ENCODE measurements at places on chromosomes 1 and 21.

GRCh38 chr21:21114461-21114860, 116.3 kb downstream of the NCAM2 start:
- no peak for DNase-seq

GRCh38 chr1:36349241-36349671, 25.8 kb upstream of the EVA1B start:
- peak; percentile 58 for DNase-seq

- no peak for DNase-seq
Observed at GRCh38 chr1:221454096-221454495, 287.8 kb downstream of the DUSP10 start.

DNA sequence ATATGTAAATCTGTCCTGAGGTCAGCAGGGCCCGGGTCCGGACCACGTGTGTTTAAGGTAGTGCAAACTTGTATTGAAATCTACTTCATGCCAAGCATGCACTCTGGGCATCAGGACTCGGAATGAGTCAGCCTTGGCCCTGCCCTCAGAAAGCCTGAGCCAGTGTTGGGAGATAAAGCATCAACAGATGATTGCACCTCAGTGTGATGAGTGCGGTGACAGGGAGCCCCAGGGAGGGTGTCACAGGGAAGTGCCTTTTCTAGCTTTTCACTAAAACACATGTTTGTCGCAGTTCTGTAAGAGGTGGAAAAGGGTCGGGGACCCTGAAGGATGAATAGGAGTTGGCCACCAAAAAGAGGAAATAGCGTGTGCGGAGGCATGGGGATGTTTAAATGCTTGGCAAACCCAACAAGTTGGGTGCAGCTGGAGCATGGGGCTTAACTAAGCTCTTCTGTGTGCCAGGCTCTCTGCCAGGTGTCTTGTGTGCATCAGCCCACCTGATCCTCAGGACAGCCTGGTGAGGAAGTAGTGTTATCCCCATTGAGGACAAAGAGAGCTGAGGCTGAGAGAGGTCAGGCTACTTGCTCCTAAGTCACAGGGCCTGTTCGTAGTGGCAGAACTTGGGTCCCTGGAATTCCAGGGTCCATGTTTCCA, 48.2 kb upstream of the EPB41 start:
- DNase-seq = no peak

GRCh38 chr1:233237647-233238046, 57.9 kb downstream of the PCNX2 start:
- no peak for DNase-seq

- no peak for DNase-seq
Observed at GRCh38 chr1:62282909-62283755, 36.1 kb downstream of the KANK4 start.

DNA sequence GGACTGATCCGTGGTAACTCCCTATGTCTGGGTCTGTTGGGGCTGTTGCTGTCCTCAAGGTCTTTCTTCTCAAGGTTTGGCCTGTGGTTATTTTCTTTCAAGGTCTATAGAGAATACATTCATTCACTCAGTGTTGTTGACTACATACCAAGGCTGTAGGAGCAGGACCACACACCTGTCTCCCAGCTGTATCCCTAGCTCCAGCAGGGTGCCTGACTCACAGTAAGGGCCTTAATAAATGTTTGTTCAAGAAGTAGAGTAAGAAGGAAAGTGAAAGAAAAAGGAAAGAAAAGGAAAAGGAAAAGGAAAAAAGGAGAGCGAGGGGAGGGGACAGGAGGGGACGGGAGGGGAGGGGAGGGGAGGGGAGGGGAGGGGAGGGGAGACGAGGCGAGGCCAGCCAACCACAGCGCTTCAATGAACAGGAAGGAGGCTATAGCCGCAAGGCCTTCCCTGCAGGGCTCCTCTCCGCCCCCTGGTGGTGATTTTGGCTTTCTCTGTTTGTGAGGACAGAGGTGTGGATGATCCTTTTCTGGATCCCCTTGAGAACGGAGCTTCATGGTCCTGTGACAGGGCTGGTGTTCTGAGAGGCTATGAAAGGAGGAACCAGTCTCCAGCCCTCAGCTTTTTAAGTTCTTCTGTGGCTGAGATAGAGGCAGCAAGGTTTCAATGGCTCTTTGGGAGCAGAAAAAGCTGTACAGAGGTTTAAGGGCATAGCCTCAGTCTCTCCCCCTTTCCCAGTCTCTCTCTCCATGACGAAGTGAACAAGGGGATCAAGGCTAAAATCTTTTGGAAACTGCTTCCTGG, 30.6 kb upstream of the LCE5A start:
- DNase-seq = peak; percentile 61

DNA sequence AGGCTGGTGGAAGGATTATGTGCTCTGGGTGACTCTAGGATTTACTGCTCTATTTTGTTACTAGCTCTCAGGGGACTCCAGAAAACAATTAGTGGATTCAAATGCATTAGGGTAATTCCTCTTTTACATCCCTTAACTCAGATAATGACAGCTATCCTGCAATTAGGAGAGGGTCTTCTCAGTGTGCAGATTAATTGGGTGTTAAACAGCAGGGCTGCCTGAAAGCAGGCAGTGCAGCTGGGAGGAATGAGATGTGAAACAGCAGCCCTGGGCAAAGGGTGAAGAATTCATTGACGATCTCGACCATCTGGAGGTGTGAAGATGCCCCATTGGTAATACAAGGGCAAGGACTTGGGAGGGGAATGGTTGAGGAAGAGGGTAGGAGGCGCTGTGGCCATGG, 66.1 kb downstream of the HTR6 start:
- DNase-seq = no peak

DNA sequence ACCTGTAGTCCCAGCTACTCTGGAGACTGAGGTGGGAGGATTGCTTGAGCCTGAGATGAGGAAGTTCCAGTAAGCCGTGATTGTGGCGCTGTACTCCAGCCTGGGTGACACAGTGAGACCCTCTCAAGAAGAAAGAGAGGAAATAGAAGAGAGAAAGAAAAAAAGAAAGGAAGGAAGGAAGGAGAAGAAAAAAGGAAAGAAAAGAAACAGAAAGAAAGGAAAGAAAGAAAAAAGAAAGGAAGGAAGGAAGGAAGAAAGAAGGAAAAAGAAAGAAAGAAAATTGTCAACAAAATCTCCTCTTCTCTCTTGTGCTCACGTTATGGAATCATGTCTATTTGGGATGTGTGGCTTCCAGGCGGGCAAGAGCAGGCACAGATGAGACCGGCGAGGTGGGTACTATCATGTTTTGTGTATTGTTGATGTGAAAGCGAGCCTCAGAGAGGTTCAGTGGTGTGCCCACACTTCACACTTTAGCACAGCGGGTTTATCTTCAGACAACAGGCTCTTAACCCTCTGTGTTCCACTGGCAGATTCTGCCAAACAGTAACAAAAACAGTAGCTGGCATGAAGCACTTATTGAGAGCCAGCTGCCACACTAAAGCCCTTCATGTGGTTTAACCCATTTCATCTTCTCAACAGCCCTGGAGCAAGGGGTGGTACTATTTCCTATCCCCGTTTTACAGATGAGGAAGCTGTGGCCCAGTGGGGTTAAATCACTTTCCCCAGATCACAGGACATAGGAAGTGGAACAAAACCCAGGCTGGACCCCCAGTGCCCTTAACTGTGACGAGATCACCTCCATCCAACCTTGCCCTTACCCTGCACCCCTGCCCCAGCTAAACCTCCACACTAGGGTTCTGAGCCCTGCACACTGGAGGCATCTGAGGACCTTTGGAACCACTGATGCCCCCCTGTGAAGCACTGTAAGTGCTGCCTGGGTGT, 94.7 kb upstream of the TARDBP start:
- DNase-seq = no peak

DNA sequence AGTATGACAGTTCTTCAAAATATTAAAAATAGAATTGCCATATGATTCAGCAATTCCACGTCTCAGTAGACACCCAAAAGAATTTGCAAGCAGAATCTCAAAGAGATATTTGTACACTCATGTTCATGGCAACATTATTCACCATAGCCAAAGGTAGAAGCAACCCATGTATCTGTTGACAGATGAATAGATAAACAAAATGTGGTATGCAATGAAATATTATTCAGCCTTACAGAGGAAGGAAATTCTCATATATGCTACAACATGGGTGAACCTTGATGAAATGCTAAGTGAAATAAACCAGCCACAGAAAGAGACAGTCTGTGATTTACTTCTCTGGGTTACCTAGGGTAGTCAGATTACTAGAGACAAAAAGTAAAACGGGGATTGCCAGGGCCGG, 47.0 kb downstream of the NAV1 start:
- DNase-seq = no peak

DNA sequence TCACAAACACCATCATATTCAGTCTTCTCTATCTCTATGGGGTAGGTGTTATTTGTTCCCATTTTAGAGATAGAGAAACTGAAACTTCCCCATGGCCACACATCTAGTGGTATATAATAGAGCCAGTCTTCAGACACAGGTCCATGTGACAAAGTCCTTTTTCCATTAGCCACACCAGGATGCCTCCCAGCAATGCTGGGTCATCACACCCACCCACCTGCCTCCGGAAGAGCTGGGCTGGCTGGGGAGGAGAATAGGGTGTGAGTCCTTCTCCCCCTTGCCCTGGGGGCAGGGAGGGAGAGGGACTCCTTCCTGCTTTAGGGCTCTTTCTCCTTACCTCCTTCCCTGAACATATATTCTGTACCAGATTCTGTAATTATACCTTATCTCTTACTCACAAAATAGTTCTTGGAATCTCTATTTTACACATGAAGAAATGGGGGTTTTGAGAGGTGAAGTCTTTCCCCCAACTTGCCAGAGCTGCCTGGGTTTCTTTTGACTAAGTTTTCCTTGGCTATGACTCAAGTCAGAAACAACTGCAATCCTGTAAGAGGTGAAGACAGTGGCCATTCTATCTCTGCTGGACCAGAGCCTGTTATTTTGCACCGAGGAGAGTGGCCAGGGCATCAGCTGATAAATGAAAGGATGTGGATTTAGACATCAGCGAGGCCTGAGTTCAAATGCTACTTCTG, 30.0 kb downstream of the SOX13 start:
- peak; percentile 72 for DNase-seq

DNA sequence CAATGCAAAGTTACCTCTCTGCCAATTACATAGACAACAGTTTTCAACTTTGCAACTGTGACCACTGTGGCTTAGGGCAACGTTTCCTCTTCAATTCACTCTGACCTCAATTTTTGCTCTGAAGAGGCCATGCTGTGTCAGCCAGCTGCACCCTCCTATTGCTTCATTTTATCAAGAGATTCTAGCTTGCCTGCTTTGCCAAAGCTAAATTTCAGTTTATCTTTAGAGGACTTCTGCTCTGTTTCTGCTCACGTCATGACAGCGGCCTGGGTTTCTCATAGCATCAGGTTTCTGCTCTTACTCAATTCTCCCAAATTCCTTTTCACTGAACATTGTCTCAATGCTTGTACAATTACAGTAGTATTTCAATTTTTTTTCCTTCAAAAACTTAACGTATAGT, 154.6 kb downstream of the PLA2G4A start:
- peak; percentile 70 for DNase-seq

DNA sequence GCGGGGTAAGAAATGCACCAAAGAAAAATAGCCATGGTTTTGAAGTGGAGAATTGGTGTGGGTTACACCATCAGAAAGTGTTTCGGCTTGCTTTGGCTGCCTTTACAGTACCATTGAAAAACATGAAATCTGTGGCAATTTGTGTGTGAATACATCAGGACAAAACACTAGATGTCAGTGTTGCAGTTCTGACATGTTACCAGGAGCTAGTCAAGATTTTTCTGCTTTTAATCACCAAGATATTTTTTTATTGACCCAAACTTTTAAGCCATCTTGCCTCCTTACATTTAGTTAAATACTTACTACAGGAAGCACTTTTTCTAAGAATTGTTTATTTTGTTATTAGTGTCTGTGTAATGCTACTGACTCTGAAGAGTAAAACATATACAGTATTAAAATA, 14.3 kb downstream of the RRP15 start:
- DNase-seq = peak; percentile 3

DNA sequence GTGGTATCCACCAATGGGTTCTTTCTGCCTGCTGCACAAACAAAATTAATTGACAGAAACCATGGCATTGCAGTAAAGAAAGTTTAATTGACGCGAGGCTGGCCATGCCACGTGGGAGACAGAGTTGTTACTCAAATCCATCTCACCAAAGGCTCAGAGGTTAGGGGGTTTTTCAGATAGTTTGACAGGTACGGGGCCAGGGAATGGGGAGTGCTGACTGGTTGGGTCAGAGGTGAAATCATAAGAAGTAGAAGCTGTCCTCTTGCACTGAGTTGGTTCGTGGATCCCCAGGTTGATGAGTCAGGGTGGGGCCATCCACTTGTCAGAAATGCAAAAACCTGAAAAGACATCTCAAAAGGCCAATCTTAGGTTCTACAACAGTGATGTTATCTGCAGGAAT, 941 bp upstream of the TBCE start:
- DNase-seq = no peak

GRCh38 chr1:33661811-33662454, 189.5 kb downstream of the ZSCAN20 start:
- DNase-seq = no peak

DNA sequence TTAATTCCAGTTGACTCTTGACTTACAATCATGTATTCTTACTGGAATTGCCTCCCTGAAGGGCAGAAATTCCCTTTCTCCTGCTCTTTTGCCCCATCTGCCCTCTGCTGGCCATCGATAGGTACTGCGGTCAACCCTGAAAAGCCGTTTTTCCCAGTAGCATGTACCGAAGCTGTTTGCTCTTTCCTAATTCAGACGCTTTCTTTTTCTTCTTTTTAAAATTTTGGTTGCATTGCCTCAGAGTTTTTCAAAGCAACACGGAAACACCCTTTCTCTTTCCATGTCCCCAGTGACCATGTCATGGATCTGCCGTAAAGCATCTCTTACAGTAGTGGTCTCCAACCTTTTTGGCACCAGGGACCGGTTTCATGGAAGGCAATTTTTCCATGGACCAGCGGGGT, 164.2 kb upstream of the C1orf21 start:
- peak; percentile 74 for DNase-seq

DNA sequence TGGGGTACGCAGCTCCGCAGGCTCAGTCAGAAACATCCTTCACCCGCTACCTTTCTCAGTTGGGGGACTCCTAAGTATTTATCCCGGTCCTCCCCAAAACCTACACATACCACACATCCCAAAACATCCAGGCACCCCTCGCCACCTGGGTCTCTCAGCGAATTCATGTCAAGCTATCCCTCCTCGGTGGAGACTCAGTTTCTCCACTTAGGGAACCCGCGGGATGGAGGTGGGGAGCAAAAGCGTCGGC, 1.3 kb upstream of the ZBTB7B start:
- DNase-seq = no peak

DNA sequence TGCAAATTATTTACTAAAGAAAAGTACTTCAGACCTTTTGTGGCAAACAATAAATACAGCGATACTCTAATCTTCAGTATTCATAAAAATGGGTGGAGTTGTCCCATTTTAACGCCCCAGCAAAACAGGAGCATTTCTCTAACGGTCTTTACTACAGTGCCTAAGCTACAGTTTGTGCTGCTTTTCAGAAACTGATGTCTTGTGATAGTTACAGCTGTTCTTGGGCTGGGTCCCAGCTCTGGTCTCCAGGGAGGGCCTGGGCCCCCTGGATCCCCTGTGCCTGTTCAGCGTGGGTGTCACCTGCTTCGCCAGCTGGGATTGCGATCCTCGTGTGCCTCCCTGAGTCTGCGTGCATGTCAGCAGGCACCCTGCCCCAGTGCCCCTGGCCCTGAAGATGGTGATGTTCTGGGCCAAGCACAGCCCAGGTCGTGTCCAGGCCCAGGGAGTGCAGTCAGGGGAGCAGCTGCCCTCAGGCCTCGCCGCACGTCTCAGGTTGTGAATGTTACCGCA, 64.0 kb upstream of the DIP2A start:
- DNase-seq = no peak
